ENCODE measurements at places on chromosomes 11 and 22.

- no peak for DNase-seq
Measured at GRCh38 chr11:235609-235996, 539 bp downstream of the SIRT3 start.

DNA sequence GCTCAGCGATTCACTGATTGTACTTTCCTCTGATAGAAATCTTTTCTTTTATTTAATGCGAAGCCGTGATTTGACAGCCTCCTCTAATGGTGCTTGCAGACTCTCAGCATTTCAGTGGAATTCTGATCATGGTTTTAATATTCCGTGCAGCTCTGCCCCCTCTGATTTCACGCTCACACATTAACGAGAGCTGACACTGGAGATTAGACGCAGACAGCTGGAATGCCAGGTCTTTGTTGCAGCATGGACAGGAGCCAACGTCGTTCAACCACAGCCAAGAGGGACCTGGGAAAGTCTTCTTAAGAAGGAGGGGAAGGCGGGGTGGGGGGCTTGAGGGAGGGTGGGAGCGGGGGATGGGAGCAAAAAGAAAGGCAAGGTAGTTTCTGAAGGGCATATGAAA lies 186.4 kb downstream of the BLID start:
- no peak for DNase-seq

GRCh38 chr11:65780770-65781151 lies at the start of gene AP5B1:
Gene AP5B1 (minus strand): TSS chr11:65780976. CDS start chr11:65780591, 385 bp downstream.
- DNase-seq: peak; percentile 76

- DNase-seq: no peak
Measured at GRCh38 chr11:134069426-134070341, 812 bp downstream of the JAM3 start.

- DNase-seq: no peak
Measured at GRCh38 chr22:25483931-25484330, 80.5 kb upstream of the GRK3 start.

DNA sequence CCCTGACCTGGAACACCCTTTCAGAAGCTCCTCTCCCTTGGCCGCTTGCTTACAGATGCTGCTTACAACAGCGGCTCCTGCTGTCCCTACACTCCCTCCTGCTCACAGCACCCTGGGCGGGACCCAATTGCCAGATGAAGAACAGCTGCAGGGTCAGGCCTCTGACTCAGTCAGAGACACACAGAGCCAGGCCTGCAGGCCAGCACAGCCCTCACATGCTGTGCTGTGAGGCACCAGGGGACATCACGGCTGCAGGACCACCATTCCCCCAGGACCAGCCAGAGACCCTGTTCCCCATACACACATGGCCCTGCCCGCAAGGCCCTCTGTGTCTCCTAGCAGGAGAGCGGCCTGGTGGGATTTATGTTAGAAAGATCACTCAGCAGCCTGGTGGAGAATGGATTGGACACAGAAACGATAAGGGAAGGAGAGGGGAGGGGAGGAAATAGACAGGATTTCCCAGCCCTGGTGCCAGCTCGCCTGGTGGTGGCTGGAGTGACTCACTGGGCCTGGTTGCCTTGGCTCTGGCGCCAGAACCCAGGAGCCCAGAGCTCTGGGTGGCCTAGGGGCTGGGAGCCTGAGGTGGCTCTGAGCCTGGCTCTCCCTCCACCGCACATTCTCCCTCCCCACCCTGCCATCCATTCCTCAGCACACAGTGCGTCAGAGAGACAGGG lies 6.7 kb downstream of the CAPN5 start:
- DNase-seq: no peak
